ENCODE measurements at places on chromosomes 12 and 14.

- no peak for DNase-seq
Observed at GRCh38 chr12:3892631-3893030, 19.4 kb upstream of the PARP11 start.

GRCh38 chr14:60195179-60195810 is 30.1 kb upstream of the DHRS7 start:
- no peak for DNase-seq

- DNase-seq, result no peak
Observed at GRCh38 chr12:130674676-130675075, 41.4 kb downstream of the RIMBP2 start.

GRCh38 chr14:21093018-21093417 is 5.4 kb downstream of the ZNF219 start:
- no peak for DNase-seq

DNA sequence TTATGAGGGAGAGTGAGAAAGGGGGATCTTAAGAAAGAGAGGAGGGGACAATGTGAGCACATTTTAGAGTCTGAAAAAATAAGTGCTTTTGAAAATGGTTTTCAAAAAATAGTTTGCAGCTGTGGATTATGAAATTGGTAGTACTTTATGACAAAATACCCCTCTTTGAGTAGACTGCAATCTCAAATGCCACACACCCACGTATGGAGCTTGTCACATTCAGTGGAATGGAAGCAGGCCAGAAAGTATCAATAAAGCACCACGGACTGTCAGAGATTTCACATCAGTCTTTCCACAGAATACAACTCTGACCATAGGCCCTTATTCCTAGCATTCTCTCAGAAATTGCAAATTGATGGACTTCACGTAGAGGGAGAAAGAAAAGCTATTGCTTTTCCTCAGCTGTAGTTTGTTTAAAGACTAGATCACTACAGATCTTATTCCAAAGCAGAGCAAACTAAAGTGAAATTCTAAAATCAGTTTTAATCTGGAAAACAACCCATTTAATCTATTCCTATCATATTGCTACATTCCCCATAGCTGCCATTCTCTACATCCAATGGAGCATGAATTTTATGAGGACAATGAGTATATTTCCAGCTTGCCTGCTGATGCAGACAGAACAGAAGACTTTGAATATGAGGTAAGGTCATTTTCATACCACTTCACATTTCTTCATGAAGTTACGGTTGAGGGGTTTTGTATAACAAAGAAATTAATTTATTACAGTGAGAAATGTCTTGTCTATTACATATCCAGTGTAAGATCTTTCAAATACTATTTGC is 321.3 kb downstream of the PDZRN4 start:
- DNase-seq, result no peak
